Central memory CD4-positive, alpha-beta T cell (primary cell): ENCODE measurements at places on chromosomes 6 and 20.

GRCh38 chr20:57821935-57822334 lies 112.1 kb upstream of the PMEPA1 start:
- DNase-seq = no peak

DNA sequence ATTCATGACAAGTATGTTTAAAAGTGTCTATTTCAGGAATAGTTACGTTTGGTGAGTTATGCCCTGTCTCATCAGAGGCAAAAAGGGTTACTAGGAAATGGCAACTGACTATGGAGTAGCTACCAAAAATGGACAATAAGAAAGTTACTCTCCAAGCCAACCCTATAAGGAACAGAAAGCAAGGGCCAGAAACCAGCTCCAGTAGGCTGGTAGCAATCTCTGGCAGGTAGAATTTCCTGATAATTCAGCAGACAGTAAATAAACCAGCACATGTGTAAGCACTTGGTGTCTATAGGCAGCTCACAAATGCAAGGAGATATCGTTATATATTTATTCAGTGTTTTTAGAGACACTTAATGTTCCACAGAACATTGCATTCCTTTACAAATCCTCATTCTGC lies 20.3 kb downstream of the SOX4 start:
- no peak for DNase-seq

DNA sequence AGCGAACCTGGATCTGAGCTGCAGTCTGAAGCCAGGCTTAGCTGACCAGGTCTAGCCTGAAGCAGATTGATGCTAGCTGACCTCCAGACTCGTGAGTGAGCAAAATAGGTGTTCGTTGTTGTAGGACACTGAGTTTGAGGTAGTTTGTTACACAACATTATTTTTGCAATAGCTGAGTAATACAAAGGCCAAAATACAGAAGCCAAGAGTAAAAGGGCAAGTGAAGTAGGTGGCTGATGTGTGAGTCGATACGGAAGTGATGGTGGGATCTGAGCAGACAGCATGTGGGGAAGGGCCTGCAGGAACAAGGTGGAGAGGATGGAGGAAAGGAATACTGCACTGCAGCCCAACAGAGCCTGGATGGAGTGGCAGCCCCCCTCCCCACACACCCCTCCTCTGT lies 8.5 kb upstream of the SPATS1 start:
- DNase-seq = no peak

- DNase-seq = no peak
Measured at GRCh38 chr6:3722785-3723184, 28.7 kb downstream of the PXDC1 start.

- DNase-seq = no peak
Measured at GRCh38 chr20:24622856-24623255, 153.4 kb downstream of the SYNDIG1 start.

GRCh38 chr6:85390105-85390728 lies 59.7 kb upstream of the NT5E start:
- no peak for DNase-seq

- no peak for DNase-seq
Measured at GRCh38 chr20:35626386-35627001, 10.9 kb downstream of the SPAG4 start.

DNA sequence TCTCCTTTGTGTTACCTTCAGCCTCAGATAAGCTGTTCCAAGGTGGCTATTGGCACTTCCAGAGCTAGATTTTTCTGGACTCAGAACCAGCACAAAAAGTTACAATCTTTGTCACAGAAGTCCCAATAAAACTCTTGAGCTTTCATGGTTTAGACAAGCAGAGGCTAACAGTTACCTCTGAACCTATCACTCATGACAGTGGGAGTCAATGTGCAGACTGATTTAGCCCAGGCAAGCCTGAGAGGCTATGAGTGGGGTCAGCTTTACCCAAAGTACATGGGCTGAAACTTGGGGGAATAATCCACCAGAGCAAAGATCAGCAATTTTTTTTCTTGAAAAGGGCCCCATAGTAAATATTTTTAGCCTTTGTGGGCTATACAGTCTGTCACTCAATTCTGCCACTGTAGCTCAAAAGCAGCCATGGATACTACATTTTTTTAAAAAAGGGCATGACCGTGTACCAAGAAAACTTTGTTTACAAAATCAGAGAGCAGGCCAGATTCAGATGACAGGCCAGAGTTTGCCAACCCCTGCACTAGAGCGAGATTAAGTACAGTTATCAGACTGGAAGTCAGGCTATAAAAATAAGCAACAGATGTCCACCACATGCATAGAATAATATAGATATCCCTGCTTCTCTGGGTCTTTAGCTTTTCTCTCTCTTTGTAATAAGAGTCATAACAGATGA lies 20.0 kb downstream of the CCN2 start:
- DNase-seq = no peak

- no peak for DNase-seq
Measured at GRCh38 chr6:36104836-36105235, 25.5 kb upstream of the MAPK13 start.
